NCI-H69 (cell line): ENCODE measurements at places on chromosomes 16 and 17.
A peak's percentile ranks its signal among the peaks of the same experiment; 100 is the strongest.

DNA sequence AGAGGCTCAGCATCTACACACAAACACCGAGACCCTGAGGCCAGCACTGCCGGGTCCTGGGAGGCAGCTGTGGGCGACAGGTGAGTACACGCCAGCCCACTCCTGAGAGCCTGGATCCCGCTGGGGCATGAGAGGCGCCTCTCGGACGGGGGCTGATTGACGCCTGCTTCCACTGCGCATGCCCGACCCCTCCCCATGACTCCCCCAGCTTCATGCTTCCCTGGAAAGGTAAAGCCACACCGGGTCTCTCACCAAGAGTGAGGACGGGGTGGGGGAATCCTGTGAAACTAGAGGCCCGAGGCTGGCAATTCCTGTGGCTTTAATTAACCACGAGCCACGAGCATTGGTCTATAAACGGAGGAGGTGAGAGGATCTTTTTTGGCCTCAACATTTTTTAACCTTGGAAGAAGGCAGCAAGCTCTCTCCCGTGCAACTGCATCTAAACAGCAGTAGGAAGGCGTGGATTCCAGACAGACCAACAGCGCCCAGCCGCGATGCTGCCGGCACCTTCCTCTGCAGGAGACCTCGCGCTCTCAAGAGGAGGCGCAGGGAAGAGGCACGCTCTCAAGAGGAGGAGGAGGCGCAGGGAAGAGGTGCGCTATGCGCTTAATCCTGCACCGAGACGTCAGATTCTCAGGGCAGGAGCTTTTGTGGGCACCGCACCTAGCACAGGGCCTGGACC lies 71.8 kb upstream of the METRNL start:
- DNase-seq = peak; percentile 13

GRCh38 chr17:81306898-81307510 lies 11.9 kb upstream of the SLC38A10 start:
- peak; percentile 46 for DNase-seq

- DNase-seq = no peak
Measured at GRCh38 chr17:49784636-49785035, 3.8 kb upstream of the KAT7 start.

GRCh38 chr17:58284613-58285421 lies 4.1 kb upstream of the MPO start:
- no peak for DNase-seq

GRCh38 chr17:71846561-71847110 lies 274.2 kb upstream of the SOX9 start:
- peak; percentile 92 for DNase-seq

GRCh38 chr17:31882571-31882970 lies 18.9 kb downstream of the UTP6 start:
- no peak for DNase-seq

GRCh38 chr16:56606071-56606475 lies 2.3 kb upstream of the MT2A start:
- no peak for DNase-seq

GRCh38 chr16:48210747-48211146 lies 33.4 kb upstream of the LONP2 start:
- DNase-seq = no peak

DNA sequence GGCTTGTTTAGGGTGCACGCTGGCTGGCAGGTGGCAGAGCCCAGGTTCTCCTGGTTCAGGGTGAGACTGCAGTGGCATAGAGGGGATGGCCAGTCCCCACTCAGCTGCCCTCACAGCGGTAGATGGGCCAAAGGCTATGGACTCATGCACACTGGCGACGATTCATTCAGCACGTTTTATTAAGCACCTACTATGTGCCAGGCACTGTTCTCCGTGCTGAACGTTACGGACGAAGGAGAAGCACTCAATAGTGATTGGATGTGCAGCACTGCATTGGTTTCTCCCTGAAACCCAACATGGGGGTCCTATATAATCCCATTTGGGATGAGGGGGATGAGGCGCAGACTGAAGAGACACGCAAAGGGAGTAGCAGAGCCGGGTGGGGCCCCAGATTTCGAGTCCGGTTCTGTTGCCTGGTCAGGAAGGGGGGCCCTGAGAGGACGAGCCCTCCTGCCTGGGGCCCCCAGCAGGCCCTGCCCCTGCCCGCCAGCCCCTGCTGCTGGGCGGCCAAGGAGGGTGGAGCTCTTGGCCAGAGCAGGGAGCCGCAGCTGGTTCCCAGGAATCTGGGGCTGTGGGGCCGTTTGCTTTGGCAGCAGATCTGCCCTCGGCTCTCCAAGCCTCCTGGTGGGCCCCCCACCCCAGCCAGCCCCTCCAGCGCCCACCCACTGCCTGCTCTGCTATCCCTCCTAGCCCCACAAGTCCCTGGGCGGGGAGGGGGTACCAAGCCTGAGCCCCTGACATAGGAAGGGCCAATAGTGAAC lies 8.8 kb downstream of the GLIS2 start:
- DNase-seq = no peak

GRCh38 chr16:66740533-66740932 lies 10.9 kb downstream of the DYNC1LI2 start:
- peak; percentile 52 for DNase-seq

- no peak for DNase-seq
Measured at GRCh38 chr17:49082231-49082630, 50.3 kb upstream of the B4GALNT2 start.

DNA sequence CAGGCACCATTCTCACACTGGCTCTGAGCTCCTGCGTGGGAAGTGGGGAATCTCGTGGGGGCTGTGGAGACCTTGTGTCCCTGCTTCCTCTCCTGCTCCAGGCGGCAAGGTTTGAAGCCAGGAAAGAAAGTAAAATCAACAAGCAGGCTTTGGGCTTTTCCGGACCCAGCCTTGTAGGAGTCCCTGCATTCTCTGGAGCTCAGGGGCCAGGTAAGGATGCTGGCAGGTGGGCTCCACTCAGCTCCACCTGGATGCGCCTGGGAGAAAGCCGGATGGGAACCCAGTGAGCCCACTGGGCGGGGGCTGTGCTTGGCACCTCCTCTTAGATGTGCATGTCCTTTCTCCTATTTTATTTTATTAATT lies 362.5 kb downstream of the SEC14L1 start:
- DNase-seq = no peak

- DNase-seq = no peak
Measured at GRCh38 chr17:56777859-56778258, 55.9 kb downstream of the C17orf67 start.

DNA sequence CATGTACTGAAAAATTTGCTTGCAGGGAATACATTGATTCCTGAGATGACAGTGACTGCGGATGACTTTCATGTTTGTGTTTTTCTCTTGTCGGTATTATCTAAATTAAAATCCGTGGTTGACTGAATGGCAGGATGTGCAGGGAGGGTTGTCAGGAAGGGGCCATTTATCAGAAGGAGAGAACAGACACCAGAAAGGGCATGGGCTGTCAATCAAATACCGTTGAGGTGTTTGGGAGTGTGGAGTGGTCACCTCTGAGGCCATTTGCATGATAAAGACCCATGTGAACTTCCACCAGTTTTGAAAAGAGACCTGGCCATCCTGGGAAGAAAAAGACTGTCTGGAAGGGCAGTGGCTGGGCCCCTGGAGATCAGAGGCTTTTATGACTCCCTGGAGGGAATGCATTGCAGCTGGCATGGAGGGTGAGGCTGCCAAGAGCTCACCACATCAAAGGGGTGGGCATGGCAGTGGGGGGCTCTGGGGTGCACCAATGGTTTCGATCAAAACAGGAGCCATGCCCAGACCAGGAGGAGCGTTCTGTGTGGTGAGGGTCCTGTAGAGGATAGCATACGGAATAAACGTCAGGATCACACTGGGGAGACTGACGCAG lies 67.1 kb downstream of the CYLD start:
- no peak for DNase-seq

GRCh38 chr16:81578636-81579413 lies 134.2 kb downstream of the CMIP start:
- DNase-seq = no peak

GRCh38 chr17:2847381-2848333 lies 51.4 kb downstream of the RAP1GAP2 start:
- DNase-seq = no peak
